Dorsolateral prefrontal cortex (tissue), 122 donors: ENCODE measurements at places on chromosomes 6 and 20. TPM values are rescaled to one million over a fixed set of nuclear protein-coding genes. Genes with fewer than 3 reads are reported as not detected.

The RAB44 gene
- not detected for total RNA-seq

The LAMA4 gene
- total RNA-seq: 37.0 TPM

The TNFRSF6B gene
- 10.7 TPM for total RNA-seq

The FAM209B gene
- total RNA-seq: not detected

The SLC44A4 gene
- not detected for total RNA-seq

The MRPS10 gene
- total RNA-seq: 35.0 TPM

The PABPC1L gene
- 10.8 TPM for total RNA-seq

The PTCRA gene
- total RNA-seq: not detected

The DYNLT2 gene
- total RNA-seq: 3.2 TPM

The BMP5 gene
- total RNA-seq: 0.55 TPM

The RAD21L1 gene
- 0.42 TPM for total RNA-seq

The CD40 gene
- total RNA-seq: 7.5 TPM

The OLIG3 gene
- total RNA-seq: not detected

The NKX2-4 gene
- not detected for total RNA-seq

The MCCD1 gene
- total RNA-seq: not detected

The COL21A1 gene
- total RNA-seq: 9.9 TPM

The HCK gene
- total RNA-seq: 4.0 TPM

The VPS16 gene
- 49.7 TPM for total RNA-seq

The WFDC10B gene
- total RNA-seq: not detected

The FAM162B gene
- total RNA-seq: 15.0 TPM

The SNAP25 gene
- total RNA-seq: 2,015 TPM

The SPATS1 gene
- total RNA-seq: 1.7 TPM

The LGSN gene
- total RNA-seq: not detected

The PSMB8 gene
- total RNA-seq: 20.9 TPM

The COL19A1 gene
- 7.1 TPM for total RNA-seq

The MLIP gene
- 95.6 TPM for total RNA-seq

The RNF182 gene
- total RNA-seq: 28.1 TPM

The NRN1 gene
- 109 TPM for total RNA-seq

The SLC22A3 gene
- total RNA-seq: 1.8 TPM

The DCBLD1 gene
- total RNA-seq: 9.9 TPM

The CDH26 gene
- 6.4 TPM for total RNA-seq

The CUL7 gene
- 17.4 TPM for total RNA-seq

The AIF1 gene
- 8.5 TPM for total RNA-seq

The MICB gene
- total RNA-seq: 3.9 TPM

The GTSF1L gene
- total RNA-seq: not detected

The GSTA3 gene
- total RNA-seq: not detected

The BMP6 gene
- 3.3 TPM for total RNA-seq

The NOL7 gene
- total RNA-seq: 46.9 TPM
